ENCODE measurements at places on chromosomes 3 and 15.
A peak's percentile ranks its signal among the peaks of the same experiment; 100 is the strongest.

- DNase-seq: no peak
Observed at GRCh38 chr15:56484287-56484686, 19.4 kb upstream of the MNS1 start.

DNA sequence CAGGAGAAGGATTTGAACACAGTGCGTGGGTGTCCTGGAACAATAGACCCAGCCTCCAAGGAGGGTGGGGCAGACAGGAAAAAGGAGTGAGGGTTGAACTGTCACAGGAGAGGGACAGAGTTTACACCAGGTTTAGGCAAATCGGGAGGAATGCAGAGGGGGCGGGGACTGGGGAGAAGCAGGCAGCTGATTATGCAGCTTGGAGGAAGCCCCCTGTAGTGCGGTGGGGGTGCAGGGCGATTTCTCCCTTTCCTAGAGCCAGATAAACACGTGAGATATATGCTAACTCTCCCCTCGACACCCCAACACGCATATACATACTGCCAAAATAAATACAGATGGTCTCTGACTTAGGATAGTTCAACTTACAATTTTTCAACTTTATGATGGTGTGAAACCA, 108.6 kb upstream of the PRR20G start:
- DNase-seq: no peak

- DNase-seq: no peak
Observed at GRCh38 chr3:102441832-102442231, 7.0 kb downstream of the ZPLD1 start.

DNA sequence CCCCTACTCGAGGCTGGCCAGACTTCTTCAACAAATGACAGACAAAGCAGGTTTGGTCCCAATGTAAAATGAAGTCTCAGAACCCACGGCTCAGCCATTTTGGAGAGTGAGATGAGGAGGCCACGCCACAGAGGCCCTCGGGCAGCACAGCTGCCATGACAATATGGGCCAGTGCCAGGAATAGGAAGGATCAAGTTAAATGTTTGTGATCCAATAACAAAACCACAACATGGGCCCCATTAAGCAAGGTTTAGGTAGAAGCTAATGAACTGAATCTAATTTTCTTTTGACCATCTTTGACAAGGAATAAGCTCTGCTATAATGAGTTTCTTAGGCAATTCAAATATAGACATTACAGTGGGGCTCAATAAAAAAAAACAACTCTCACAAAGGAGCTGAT, 52.6 kb downstream of the RFTN1 start:
- DNase-seq: peak; percentile 80

GRCh38 chr3:42229942-42230688, 35.9 kb downstream of the CCK start:
- peak; percentile 19 for DNase-seq

DNA sequence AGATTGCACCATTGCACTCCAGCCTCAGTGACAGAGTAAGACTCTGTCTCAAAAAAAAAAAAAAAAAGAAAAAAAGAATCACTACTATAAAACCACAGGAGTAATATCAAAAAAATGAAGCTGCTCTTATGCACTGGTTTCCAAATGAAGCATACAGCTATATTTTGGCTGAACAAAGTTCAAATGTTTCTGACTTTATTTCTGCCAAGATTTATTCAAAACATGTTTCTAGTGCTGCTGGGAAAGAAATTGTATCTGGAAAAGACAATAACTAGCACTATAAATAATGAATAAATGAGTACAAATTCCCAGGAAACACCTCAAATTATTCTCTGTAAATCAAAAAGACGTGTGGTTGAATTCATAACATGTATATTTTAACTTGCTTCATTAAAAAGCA, 102.5 kb upstream of the MME start:
- DNase-seq: no peak

- no peak for DNase-seq
Observed at GRCh38 chr15:56763141-56763895, 30.0 kb upstream of the ZNF280D start.

- peak; percentile 48 for DNase-seq
Observed at GRCh38 chr3:134312873-134313846, 61.1 kb downstream of the AMOTL2 start.

Measured in NCI-H146 (cell line).